Suprapubic skin (tissue), 4 donors: ENCODE measurements at places on chromosomes 6 and 20. TPM values are rescaled to one million over a fixed set of nuclear protein-coding genes. Genes with fewer than 3 reads are reported as not detected.

DNA sequence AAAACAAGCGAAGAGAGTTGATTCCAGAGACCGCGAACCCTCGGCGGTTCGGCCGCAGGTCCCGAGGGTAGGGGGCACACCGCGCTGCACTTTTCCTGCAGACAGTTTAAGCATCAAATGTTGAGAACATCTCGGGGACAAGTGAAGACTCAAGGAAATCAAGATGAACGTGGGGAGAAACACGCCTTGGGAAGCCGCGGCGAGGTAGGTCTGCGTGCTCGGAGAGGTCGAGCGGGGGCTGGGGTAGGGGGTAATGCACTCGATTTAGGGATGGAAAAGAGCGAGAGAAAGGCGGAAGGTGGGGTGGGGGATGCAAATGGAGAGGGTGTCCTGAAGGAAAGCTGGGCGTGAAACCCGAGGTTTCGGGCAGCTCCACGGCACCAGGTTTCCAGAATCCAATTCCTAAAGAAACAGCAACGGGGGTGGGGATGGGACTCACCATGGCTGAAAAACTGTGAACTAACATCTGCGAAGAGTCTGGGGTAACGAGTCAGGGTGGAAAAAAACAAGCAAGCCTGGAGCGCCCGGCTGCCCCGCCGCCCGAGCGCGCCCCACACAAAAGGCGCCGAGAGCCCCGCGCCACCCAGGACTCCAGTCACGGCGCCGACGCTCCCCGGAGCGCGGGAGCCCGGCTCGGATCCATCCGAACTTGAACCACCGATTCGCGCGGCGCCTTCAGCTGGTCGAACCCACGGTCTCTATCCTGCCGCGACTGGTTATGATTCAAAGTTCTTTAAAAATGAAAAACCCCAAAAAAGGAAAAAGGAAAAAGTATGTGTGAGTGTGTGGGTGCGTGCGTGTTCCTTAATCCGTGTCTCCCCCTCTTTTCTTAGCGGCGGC, 3.5 kb downstream of the TFAP2A start:
- H3K4me1 ChIP-seq = peaks cover 52% of the 10 kb centered on the region
- DNase-seq = no peak
- H3K27ac ChIP-seq = peak overlapping the region; percentile 98
- H3K36me3 ChIP-seq = no peaks in the 10 kb centered on the region
- H3K4me3 ChIP-seq = peak overlapping the region; percentile 83
- peaks cover 78% of the 10 kb centered on the region for H3K27me3 ChIP-seq

DNA sequence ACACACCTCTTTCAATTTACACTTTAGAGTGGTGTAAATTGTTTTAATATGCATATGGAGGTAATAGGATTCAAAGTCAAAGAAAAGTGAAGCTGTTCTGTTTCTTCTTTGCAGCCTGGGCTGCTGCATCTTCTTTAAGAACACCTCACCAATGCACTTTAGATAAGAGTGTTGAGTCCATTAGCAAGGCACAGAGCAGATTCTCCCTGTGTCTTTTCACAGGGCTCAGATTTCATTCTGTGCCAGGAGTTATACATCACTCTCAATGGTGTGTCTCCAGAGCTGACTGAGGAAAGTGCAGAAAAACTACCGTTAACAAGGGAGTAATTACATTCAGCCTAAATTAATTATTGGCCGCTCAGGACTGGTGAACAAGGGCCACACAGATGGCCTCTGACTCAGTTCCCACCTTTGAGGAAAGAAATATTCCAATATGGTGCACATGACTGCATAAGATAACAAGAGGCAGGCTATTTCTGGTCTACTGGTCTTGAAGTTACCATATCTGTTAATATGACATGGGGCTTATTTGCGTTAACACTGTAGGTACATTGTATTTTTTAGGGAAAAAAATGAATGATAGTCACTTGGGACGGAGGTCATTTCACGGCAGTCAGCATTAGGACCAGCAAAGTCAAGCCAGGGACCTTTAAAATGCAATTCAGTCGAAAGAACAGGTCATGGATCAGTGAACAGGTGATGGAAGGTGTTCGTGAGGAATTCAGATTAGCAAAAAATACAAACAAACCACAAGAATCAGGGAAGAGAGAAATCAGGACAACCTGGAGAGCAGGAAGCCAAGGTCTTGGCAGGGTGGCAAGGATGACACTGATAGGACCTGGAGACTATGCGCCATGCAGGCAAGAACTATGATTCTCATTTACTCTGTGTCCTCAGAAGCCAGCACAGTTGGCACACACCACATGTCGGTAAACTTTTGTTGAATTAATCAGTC, 203.7 kb downstream of the TBX18 start:
- no peak for DNase-seq
- no peak overlapping the region for H3K4me3 ChIP-seq
- no peaks in the 10 kb centered on the region for H3K36me3 ChIP-seq
- no peaks in the 10 kb centered on the region for H3K27me3 ChIP-seq

DNA sequence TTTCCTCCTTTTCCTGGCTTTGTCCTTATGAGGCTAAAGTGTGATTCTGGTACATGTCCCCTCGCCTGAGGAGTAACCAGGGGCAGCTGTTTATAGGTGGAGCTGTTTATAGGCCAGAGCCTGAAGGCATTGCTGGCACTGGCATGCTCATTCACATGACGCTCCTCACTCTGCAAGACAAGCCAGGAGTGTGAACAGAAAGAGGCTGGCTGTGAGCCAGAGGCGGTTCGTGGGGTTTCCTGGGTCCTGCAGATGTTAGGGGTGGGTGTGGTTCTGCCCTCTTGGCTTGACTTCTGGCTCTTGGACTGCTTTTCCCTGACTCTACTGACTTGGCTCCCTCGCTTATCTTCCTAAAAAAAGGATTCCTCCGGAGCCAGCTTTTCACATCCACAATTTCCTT, 12.8 kb upstream of the MDFI start:
- no peak overlapping the region for H3K4me3 ChIP-seq
- H3K36me3 ChIP-seq = no peaks in the 10 kb centered on the region
- no peaks in the 10 kb centered on the region for H3K27me3 ChIP-seq

DNA sequence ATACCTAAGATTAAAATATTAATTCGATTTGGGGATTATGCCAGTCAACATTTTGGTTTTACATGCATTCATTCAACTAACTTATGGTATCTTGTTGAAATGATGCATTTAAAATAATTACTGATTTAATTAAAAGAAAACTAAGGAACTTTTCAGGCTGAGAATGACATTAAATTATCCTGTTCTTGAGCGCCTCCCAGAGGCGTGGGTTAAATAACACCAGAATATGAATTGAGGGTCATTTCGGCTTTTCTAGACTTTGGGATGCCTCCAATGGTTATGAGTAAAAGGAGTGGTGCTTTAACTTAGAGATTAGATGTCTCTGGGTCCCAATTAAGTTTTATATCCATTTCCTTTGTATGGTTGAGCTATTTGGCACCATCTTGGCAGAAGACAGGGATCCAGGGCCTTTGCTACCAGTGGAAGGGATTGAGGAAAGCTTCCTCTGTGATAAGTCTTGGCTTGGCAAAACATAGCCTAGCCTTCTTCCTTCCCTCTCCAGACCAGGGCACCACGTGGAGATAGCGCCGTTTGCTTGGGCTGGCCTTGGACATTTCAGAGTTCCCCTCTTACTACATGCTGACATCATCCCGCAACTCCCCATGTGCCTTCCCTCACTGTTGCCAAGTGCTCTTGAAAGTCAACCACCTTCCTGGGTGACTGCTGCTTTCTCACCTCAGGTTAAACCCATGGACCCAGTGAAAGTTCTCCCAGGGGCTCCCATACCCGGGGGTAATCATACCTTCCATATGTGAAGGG, 28.7 kb downstream of the GNAS start:
- H3K36me3 ChIP-seq = no peaks in the 10 kb centered on the region
- no peak for DNase-seq
- no peaks in the 10 kb centered on the region for H3K4me1 ChIP-seq

DNA sequence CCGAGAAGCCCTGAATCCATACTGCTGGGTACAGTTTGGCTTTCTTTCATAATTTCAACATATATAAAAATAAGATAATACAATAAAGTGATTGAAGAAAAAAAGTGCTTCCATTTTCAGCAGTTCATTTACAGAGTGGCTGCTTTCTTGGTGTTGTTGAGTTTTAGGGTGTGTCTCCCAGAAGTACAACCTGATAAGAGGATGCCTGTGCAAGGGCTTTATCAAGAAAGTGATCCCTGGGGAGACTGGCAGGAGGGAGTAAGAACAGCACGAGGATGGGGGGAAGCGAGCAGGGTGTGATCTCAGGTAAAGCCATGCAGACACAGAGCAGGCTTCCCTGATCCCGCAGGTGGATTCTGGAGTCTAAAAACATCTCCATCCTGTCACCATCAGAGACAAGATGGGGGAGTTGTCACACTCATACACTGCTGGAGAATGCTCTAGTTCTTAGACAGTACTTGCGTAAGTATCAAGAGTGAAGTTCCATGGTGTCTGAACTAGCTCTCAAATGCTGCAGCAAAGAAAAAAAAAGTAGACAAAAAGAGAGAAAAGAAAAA, 395.9 kb downstream of the CDH26 start:
- no peaks in the 10 kb centered on the region for H3K4me1 ChIP-seq
- no peaks in the 10 kb centered on the region for H3K36me3 ChIP-seq
- H3K27ac ChIP-seq = no peak overlapping the region
- DNase-seq = no peak

Gene PRL
- not detected for total RNA-seq

GRCh38 chr20:60529149-60529548, 570.9 kb downstream of the CDH26 start:
- no peaks in the 10 kb centered on the region for H3K4me1 ChIP-seq
- no peak overlapping the region for H3K27ac ChIP-seq
- no peaks in the 10 kb centered on the region for H3K27me3 ChIP-seq
- no peak overlapping the region for H3K4me3 ChIP-seq

- H3K27ac ChIP-seq = no peak overlapping the region
- DNase-seq = no peak
- no peak overlapping the region for H3K4me3 ChIP-seq
- H3K36me3 ChIP-seq = no peaks in the 10 kb centered on the region
- peaks cover 10% of the 10 kb centered on the region for H3K4me1 ChIP-seq
These were observed 31.7 kb upstream of the CCN5 start for GRCh38 chr20:44683263-44684046.
